ENCODE measurements at places on chromosomes 2 and 18.

DNA sequence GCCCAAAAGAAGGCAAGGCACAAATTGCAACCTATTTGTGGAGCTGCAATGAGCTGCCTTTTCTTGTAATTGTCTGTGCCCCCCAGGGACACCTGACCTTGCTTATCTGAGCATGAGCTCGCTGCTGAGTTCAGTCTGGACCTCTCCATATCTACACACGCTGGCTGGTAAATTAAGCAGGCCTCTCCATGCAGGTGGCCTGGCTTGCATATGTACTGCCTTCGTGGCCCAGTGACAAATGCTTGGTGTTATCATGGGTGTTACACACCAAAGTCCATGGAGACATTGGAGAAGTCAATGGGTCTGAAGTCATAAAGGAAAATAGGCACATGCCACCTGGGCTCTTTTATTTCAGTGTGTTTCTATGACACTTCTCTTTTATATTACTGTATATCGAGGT is 121.2 kb downstream of the IRS1 start:
- no peak for DNase-seq

DNA sequence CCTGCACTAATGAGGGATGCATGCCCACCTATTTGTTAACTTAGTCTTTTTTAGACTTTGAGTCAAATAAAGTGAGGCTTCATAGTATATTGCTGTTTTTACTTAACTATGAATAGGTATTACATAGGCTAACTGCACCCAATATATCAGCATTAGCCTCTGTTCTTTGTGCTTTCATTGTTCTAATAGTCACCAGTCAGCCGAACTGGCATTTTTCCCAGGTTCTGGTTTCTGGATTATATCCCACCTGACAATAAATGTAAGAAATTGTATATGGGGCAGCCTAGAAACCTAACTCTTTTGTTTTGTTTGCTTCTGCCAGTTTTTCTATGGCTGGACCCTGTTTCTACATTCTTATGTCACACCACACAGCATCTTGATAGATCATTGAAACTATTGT is 1672.4 kb upstream of the LRRTM1 start:
- DNase-seq, result no peak

GRCh38 chr2:225086915-225087314 is 44.6 kb upstream of the DOCK10 start:
- no peak for DNase-seq

GRCh38 chr2:110101280-110101844 is 14.3 kb downstream of the MALL start:
- no peak for DNase-seq

DNA sequence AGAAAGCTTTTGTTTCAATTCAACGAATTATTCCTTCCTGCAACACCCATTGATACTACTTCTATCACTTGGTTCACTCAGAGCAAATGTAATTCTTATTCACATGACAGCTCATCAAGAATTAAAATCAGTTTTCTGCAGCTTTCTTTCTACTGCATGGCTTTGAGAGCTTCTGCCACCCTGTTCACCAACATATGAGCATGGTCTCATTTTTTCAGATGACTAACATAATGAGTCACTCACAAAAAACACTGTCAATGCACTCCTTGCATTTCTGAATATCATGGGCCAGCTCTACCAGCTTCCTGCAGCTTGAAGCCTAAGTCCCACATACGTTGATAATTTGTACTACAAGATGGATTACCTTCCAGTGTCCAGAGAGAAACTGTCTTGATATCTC is 342.9 kb downstream of the LRATD1 start:
- no peak for DNase-seq

- peak; percentile 32 for DNase-seq
Measured at GRCh38 chr2:151827564-151828142, 568 bp downstream of the ARL5A start.

DNA sequence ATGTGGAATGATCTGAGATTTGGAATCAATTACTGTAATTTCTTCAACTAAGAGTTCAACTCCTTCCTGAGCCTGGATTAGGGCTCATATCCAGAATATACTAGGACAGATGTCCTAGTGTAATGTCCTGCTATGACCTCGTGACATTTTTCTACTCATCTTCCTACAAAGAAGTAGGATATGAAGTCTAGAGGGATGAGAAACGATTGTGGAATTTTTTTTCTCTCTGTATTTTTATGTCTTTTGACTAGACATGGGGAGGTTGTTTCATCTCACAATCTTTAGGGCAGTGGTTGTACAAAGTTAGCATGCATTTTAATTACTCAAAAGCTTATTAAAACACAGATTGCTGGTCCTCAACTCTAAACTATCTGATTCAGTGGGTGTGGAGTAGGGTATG is 203.0 kb downstream of the PARD3B start:
- no peak for DNase-seq

DNA sequence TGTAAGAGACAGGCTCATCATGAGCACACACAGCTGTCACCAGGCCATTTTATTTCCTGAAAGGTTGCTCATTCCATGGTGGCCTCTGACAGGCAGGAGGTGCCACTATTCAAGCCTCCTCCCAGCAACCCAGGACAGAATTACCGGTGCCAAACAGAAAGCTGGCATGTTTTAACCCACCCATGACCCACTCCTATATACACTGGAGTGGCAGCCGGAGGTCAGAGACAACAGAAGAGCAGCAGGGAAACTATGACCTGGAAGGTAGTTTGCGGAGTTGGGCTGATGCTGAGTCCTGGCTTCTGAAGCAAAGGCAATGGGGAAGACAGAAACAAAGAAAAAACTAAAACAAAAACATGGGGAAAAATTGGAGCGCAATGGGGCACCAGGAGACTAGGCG is 2.3 kb downstream of the RFTN2 start:
- no peak for DNase-seq

DNA sequence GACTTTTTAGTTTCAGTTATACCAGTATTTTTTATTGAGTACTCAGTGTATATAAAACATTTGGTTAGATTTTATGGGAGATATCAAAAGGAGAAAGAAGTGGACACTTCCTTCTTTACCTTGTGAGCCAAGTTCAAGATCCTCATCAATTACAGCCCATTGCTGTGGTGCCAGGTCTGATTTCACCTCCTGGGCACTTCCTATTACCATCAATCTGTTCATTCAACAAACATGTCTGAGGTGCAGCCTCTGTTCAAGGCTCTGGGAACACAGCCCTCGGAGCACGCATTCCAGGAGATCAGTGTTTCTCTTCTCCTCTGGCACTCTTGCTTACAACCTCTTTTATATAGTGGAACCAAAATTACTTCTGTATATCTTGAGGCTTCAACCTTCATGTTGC is 171.4 kb upstream of the ALPP start:
- no peak for DNase-seq
